CD8-positive, alpha-beta T cell (primary cell): ENCODE measurements at places on chromosomes 2 and 18.

- no peak for DNase-seq
These were observed 52.1 kb downstream of the FMNL2 start for GRCh38 chr2:152387041-152387440.

DNA sequence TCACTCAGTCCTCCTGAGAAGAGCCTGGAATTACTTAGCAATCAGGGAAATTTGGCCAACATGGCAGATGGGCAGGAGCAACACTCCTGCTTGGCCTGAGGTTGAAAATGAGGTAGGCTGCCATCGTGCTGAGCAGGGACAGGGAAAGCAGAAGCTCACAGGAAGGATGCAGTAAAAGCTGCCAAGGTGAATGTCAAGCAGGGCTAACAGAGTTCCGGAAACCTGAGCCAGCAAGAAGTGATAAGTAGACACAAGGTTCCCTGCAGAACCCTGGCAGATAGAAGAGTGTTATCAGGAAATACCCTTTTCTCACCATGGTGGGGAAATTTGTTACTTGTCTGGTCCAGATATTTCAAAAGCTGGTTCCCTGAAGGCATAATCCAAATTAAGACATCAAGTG is 454.3 kb upstream of the MEX3C start:
- no peak for DNase-seq

- no peak for DNase-seq
These were observed 273.0 kb downstream of the PDE11A start for GRCh38 chr2:177799531-177799930.

DNA sequence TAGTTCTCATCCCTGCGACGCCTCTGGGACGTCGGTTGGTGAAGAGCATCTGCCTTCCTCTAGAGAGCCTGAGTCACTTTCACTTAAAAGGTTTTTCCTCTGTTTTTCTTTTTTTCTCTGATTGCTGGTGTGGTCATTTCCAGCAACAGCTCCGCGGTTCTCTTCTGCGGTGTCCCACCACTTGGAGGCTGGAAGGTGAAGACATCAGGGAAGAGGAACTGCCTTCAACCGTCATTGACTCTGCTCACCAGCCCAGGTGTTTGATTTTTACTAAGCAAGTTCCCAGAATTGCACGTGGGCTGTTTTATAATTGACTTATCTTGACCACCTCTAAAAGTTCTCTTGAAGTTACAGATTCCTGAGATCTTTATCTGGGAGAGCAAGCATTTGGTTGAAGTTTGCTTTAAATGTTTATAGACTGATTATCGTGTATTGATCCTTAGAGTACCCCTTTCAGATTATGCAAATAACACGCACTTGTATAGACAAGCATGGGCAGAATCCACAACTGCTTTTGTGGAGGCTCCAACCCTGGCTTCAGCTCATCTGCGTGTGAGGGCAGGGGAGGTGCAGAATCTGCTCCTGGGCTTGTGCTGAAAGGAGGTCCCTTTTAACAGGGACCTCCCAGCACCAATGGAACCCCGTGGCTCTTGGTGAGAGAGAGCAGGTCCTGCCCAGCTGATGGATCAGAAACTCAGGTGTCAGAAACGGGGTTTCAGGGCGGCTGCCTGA is 3.5 kb downstream of the CTDP1 start:
- DNase-seq: peak; percentile 48

GRCh38 chr2:69961496-69961895 is at the start of gene ASPRV1:
ASPRV1 (minus strand) TSS chr2:69961631; CDS start chr2:69961436, 195 bp downstream.
- no peak for DNase-seq

DNA sequence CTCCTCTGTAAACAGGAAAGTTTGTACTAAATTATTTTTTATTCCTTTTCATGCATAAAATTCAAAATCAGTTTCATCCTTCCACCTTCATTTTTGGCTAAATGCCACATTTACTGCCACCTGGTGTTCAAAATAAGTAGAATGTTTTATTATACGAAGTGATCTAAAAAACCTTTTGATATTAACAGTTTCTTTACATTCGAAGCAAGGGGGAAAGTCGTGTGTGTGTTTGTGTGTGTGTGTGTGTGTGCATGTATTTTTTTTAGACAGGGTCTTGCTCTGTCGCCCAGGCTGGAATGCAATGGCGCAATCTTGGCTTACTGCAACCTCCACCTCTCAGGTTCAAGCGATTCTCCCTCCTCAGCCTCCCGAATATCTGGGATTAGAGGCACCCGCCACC is 9.0 kb upstream of the SCN9A start:
- DNase-seq: no peak

- DNase-seq: no peak
These were observed 40.7 kb downstream of the TTC39C start for GRCh38 chr18:24055009-24055804.

- no peak for DNase-seq
These were observed 221.5 kb downstream of the TFCP2L1 start for GRCh38 chr2:121063471-121063870.

DNA sequence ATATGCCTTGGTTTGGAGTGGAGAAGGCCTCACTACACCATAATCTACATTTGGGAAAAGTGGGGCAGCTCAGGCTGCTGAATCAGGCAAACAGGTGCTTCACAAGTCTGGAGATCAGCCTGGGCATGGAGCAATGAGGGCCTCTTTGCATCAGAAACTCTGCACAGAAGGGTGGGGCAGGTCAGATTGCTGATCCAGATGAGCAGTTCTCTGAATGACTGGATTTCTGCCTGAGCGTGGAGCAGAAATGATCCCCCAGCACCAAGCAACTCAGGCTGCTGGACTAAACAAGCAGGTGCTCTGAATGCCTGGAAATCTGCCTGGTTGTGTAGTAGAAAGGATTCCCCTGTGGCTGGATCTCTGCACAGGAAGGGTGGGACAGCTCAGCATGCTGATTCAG is 605.3 kb upstream of the ZNF804A start:
- DNase-seq: no peak

GRCh38 chr2:24259316-24259715 is 84.5 kb downstream of the FAM228A start:
- no peak for DNase-seq
